Kidney glomerular epithelial cell (primary cell): ENCODE measurements at places on chromosomes 7 and 10.

GRCh38 chr7:128437426-128438332 lies 18.0 kb upstream of the HILPDA start:
- DNase-seq = no peak

GRCh38 chr7:129343099-129343700 lies 91.0 kb upstream of the STRIP2 start:
- DNase-seq = peak; percentile 49

- DNase-seq = no peak
Measured at GRCh38 chr10:16909961-16910792, 93.0 kb upstream of the RSU1 start.

- DNase-seq = no peak
Measured at GRCh38 chr10:91579329-91579985, 53.4 kb downstream of the PPP1R3C start.

DNA sequence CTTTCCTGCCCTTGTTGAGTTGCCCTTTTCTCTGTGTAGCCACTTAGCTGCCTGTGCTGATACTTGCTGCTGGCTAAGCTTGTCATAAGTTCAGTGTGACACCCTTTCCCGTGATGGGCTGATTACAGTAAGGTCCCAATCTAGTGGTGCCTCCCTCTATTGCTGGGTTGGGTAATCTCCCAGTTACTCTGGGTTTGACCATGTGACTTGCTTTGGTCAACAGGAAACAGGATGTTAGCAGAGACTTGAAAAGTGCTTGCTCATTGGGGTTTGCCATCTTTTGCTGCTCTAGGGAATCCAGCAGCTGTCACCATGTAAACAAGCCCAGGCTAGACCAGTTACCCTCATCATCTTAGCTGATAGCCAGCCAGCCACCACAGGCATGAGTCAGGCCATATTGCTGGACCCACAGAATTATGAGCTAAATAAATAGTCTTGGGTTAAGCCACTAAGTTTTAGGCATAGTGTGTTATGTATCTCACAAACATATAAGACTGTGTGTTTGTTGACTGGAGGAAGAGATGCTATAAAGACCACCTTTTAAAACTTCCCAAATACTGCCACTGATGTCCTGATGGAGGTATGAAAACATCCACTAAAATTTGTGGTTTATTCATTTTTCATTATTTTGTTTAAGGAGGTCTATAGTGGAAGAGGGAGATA lies 4.0 kb upstream of the LEP start:
- DNase-seq = peak; percentile 19

- DNase-seq = peak; percentile 9
Measured at GRCh38 chr10:68792115-68792514, 35.2 kb upstream of the STOX1 start.

DNA sequence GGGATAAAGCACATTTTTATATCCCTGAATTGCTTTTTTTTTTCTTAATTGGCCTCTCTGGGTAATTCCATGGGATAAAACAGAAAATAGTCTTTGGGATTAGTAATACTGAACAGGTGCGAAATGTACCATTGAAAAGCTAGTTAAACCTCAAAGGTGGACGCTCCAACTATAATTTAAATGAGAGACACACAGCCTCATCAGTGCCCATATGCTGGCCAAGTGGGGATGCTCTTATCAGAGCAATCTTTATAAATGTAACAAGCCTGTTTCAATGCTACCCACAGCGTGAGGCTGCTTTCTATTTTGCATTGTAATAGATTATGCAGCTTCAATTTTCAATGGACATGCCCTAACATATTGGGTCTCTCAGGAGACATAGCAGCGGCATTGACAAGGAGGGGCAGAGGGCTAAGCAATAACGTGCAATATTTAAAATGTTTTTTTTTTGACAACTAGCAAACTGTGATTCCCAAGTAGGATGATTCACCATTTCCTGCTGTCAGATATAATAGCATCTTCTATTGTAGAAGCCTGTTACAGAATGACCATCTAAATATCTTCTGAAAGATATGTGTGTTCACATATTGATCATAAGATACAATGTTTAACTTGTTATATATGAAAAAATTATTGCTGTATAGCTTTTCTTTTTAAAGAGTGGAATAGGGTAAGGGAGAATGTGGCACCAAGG lies 91.3 kb upstream of the BET1 start:
- no peak for DNase-seq

- no peak for DNase-seq
Measured at GRCh38 chr7:14858410-14858809, 44.1 kb downstream of the DGKB start.

DNA sequence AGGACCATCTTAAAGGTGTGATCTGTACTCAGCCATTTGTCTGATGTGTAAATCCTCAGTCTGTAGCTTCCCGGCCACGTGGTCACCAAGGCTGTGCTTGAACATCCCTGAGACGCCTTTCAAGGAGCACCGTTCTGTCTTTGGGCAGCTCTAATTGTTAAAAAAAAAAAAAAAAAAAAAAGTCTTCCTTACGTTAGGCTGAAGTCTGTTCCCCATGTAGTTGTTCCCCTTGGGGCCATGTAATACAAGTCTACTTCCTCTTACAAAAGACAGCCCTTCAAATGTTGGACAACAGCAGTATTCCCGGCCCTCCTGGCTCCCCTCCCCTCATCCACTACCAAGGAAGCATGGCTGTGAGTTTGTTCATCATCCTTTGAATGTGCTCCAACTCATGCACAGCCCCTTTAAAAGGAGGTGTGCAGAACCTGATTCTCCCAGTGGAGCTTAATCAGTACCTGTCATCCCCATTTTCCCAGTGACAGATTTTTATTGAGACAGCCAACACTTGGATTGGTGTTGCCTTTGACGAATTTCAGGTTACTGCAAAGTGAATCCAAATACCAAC lies 392.2 kb upstream of the GALNT17 start:
- DNase-seq = no peak

DNA sequence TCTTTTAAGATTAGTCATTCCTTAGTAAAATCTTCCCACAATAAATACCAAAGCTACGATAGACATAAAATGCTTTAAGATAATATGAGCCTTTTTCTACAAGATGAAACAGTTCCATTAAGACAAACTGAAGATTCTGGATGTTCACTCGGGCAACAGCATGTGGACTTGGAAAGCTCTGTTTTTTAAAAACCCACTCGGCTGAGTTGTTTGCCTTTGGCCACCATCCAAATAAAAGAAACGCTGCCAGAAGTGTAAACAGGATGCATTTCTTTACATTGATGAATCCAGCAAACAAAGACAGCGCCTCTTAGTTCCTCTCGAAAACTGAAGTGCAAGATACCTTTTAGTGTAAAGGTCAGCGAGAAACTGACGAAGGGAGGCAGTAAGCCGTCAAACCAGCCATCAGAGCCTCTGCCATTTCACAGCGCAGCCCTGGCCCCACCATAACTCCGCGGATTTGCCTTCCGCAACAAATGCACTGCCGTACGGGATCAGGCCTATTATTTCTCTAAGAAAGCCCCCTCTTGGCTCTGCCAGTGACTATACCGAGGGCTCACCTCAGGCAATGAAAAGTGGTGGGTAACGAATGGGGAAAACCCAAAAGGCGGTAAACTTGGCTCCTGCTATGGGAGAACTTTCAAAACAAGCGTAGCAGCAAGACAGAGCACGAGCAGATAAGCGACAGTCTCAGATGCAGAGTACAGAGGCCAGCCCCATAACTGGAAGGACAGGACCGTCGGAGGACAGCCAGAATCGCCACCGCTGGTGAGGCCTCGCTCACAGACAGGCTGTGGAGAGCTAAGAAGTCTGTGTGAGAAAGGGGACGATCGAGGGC lies 41.4 kb downstream of the GNA12 start:
- no peak for DNase-seq

- DNase-seq = no peak
Measured at GRCh38 chr10:27687326-27687725, 58.3 kb downstream of the MKX start.

DNA sequence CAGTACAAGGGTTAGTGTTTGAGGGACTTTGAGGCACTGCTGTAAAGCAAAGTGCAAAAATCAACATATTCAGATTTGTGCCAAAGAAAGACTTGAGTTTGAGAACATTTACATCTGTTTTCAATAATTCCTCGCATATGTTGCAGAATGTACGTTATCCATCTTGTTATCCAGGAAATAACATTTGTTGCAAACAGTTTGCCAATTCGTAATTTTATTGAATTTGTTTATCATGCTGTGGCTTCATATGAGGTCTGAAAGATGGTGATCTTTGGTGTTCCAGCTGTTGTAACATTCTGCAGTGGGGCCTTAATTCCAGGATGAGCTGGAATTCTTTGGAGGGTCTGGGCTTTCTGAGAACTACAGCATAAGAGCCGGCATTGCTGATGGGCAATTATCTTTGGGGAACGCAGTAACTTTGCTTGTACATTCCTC lies 396.2 kb downstream of the LRMDA start:
- DNase-seq = no peak

GRCh38 chr7:92698237-92698841 lies 108.1 kb upstream of the FAM133B start:
- DNase-seq = peak; percentile 96

GRCh38 chr10:71623986-71624291 lies 95.6 kb downstream of the C10orf105 start:
- DNase-seq = no peak

DNA sequence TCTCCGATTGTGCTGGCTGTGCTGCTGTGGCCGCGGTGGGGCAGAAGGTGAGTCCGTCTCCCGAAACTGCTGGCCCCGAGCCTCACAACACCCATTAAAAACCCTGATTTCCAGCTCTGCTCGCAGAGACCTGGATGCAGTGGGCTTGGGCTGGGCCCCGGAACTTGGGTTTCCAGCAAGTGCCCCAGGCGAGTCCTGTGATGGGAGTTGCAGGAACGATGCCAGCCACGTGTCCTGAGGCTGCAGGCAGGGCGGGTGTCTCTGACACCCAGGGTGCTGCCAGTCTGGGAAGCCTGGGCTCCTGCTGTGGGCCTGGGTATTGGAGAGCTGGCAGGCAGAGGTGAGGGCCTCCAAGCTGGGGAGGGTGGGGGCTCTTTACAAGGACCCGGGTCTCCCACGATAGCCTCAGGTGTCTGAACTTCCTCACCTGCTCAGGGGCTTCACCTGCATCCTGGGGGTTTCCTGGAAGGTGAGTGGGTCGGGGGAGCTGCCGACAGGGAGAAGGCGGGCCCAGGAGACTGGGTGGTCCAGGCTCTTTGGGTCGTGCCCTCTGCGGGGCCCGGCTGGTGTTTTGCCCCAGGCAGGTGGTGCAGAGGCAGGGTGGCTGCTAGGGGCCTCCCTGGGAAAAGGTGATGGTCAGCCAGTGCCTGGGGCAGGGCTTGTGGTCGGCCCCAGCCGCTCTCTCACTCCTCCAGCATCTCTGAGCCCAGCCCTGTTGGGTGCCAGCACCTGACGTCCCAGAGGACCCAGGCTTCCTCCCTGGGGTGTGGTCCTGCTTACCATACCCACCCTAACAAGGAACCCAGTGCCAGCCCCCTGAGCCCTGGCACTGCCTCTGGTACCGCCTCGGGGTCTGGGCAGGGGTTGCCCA lies 180.3 kb downstream of the DNAJB6 start:
- DNase-seq = no peak

DNA sequence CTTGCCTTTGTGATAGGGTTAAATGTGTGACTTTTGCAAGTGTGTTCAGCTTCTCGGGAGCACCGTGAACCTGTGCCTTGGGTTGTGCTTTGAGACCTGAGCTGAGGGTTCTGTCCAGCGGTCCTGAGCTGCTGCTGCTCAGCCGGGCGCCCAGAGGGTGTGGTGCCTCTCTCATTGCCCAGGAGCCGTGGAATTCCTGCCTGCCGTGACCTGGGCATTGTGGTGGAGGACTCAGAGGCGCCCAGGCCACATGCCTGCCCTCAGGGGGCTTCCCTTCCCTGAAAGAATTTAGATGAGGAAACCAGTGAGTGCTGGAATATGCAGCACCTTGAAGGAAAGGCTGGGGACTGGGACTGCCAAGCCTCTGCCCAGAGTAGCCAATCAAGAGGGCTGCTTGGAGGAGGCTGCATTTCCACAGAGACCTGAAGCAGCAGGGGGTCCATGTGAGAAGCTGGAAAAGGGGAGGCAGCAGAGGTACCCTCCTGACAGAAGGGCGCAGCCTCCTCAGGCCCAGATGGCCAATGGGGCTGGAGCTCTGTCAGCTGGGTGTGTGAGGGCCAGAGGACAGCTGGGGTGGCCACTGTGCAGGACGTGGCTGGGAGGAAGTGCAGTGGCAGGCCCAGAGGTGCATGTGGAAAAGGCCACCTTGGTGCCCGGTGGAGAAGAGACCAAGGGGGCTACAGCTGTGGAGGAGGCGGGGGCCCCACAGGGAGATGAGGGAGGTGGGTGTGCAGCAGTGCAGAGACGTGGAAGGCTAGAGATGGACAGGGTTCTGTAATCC lies 107.3 kb downstream of the NKX6-2 start:
- no peak for DNase-seq

- DNase-seq = no peak
Measured at GRCh38 chr10:12803776-12804175, 197.7 kb downstream of the CCDC3 start.

GRCh38 chr7:153065051-153065450 lies 305.5 kb downstream of the ACTR3B start:
- no peak for DNase-seq

- DNase-seq = peak; percentile 35
Measured at GRCh38 chr7:154503962-154504550, 451.9 kb downstream of the DPP6 start.

DNA sequence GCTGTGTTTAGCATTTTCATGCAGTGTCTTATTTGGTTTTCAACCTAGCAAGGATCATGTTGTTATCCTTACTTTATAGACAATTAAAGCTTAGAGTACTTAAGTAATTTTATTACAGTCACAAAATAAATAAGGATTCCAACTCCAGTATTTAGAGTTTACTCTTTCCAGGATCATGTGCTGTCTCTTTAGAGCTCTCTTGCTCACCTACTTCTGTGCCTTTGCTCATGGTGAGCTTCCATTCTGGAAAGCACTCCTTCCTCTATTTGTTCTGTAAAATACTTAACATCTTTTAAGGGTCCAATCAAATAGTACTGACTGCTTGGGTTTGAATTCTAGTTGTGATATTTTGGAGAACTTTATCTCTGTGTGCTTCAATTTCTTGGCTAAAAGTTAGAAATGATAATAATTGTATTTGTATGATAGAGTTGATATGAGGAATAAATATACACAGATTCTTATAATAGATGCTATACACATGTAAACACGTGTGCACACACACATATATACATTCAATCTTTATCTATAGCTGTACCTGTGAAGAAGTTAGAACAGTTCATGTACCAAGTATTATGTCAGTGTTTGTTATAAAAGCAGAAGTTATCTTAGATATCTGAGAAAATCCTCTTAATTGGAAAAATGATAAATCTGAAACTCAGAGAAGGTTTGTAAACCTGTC lies 18.2 kb upstream of the CALCR start:
- DNase-seq = no peak

- peak; percentile 17 for DNase-seq
Measured at GRCh38 chr10:102352066-102352715, 43.3 kb upstream of the NFKB2 start.

- DNase-seq = no peak
Measured at GRCh38 chr7:111730476-111731300, 168.4 kb upstream of the IMMP2L start.

DNA sequence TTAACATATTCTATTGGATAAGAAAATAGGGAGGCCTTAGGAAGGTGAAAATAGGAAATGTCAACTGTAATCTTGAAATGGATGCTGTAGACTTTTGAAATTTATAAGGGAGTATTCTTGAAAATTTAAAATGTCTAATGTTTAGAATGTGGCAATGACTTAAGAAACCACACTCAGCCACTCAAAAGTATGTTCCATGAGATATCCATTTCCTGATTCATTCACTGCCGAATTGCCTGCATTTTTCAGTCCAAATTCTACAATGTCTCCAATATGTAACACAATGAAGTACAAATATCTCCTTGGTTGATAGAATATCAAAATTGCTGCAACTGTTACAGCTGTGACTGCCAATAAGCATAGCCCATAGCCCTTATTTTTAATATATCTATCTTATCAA lies 25.9 kb downstream of the PRKG1 start:
- DNase-seq = no peak
